GM12864 (cell line): ENCODE measurements at places on chromosomes 2 and 18.

DNA sequence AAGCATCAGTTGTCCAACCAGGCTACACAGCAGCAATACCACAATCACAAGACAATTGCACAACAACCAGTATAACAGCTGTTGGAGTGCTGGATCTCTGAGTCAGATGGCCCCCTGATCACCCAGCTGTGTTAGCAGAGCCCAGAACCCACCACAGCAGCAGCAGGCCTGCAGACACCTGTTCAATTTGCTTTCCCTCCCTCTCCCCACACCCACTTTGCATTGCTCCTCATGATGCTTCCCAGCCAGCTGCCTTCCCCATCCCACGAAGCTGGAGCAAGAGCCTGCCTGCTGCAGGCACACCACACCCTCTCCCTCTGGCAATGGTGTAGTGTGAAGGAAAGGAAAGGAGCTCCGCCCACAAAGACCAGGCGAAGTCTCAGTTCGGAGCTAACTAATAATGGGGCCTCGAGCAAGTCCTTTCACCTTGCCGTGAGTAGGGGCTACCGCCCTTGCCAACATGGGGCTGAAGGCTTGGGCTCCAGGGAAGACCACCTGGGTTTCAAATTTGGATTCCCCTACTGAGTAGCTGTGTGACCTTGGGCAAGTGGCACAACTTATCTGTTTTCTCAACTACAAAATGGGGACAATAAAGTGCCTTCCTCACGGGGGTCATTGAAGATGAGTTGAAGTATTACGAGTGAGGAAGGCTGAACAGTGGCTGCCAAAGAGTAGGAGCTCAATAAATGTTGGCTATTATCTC, 19.4 kb upstream of the ZBTB7C start:
- DNase-seq = no peak

GRCh38 chr18:69953191-69953590, 5.5 kb upstream of the CD226 start:
- no peak for DNase-seq

GRCh38 chr18:63063171-63063570, 256.4 kb downstream of the BCL2 start:
- no peak for DNase-seq

DNA sequence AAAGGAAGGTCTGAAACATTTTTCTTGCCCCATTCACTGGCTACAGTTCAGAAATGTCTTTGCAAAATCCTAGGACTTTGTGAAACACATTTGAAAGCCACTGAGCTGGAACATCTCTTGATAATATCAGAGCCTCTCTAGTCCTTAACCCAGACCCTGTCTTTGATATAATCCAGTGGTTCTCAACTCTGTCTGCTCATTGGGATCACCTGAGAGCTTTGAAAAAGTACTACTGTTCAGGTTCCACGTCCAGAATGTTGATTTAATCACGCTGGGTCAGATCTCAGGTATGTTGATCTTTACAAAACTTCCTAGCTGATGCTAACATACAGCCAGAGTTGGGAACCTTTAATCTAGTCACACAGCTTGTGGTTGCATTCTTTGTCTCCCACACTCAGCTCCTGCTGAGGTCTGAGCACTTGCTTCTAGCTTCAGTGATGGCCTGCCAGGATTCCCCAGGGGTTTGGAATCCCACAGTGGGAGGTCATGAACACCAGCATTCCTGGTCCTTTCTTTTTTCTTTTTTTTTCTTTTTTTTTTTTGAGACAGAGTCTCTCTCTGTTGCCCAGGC, 262.7 kb downstream of the SETBP1 start:
- DNase-seq = no peak

GRCh38 chr18:24987303-24988252, 364.4 kb downstream of the ZNF521 start:
- no peak for DNase-seq

GRCh38 chr2:182822733-182823132, 43.7 kb downstream of the FRZB start:
- no peak for DNase-seq

GRCh38 chr2:241555711-241556110, 2.8 kb upstream of the BOK start:
- no peak for DNase-seq

GRCh38 chr2:218780851-218781690, 876 bp upstream of the CYP27A1 start:
- no peak for DNase-seq

GRCh38 chr2:178119179-178119922, 7.1 kb downstream of the RBM45 start:
- DNase-seq = no peak

DNA sequence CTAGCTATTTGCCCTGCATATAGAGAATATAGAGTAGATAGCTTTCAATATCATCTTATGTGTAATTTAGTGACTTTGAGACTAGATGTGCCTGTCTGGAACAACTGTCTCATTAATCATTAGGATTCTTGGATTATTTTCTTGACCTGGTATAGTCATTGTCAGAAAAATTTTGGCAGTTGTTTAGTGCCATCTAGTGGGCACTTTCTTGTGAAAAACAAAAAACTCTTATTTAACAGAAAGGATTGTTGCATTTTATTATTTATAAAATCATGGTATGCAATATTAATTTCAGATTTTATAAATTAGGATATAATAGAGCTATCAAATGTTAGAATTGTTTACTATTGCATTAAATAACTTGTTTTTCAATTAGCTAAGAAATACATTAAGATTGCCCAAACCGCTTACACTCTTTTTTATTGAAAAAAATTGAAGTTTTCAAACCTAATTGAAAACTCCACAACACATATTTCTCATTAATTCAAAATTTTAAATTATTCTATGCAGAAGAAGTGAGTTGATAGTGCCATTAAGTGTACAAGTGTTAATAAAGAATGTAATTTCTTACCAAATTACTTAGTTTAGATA, 80.3 kb downstream of the DYNAP start:
- no peak for DNase-seq

GRCh38 chr2:154400563-154401290, 297.8 kb upstream of the KCNJ3 start:
- DNase-seq = no peak

GRCh38 chr2:47899915-47900816, 6.1 kb downstream of the FBXO11 start:
- DNase-seq = no peak

- no peak for DNase-seq
These were observed 26.1 kb upstream of the ROCK2 start for GRCh38 chr2:11370377-11371091.

DNA sequence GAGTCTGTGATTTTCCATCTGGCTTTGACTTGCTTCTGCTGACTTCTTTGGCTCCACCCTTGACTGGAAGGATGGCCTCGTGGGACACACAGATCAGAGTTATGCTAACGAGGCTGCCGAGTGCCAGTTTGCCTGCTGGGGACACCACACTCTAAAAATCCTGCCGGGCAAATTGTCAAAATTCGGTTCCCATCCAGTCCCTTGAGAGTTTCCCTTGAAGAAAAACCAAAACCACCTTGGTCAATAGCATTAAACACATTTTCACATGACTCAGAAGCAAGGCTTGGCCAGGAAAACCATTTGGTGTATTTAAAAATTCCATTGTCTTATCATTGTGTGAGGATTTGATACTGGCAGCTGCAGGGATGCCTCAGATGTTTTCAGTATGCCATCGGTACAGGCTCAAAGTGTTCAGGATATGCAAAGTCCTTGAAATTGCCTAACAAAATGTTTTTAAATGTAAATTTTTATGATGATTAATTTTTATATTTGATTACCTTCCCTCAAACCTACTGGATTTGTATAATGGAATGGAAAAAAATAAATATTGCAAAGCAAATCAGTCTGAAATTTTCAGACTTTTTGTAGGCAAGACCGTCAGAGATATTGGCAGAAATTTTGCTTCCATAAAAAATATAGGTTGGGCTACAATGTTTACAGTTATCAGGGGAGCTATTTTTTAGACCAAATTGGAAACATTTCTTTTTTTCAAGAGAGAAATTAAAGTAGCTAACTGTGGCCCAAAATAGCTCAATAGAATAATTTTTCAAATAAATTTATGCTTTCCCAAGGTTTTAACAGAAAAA, 41.6 kb downstream of the KCNE4 start:
- DNase-seq = no peak

- no peak for DNase-seq
These were observed 57.1 kb downstream of the EMX1 start for GRCh38 chr2:72974436-72974754.

- no peak for DNase-seq
These were observed 28.8 kb upstream of the INO80C start for GRCh38 chr18:35526495-35527059.

GRCh38 chr2:68646303-68646702, 2.9 kb downstream of the PROKR1 start:
- no peak for DNase-seq

GRCh38 chr2:2699121-2699505, 368.0 kb upstream of the MYT1L start:
- DNase-seq = no peak

DNA sequence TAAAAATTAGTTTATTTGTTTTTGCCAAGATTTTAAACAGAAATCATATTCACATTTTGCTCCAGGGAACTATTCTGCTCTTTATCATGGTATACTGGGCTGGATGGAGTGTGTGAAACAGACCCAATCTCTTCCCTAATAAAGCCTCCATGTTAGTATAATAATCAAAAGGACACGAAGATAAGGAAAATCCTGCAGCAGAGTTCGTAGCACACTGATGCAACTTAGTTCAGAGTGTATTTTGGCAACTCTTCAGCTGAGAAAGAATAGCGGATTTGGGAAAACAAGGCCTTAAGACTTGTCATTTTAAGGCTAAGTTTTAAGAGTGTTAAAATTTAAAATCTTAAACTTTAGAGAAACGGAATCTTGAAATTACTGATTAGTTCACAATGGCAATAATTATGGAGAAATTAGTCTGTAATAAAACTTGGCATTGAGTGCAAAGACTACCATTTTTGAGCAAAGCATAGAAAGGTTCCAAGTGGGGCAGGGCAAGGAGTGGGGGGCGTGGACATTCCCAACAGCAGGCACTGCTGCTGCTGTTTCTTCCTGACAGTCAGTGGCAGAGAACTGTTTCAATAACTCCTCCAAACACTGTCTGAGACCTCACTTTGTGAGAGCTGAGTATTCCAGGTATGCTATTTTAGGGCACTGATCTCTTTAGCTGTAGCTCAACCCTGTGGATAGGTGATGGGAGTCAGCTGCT, 225.0 kb downstream of the HRH4 start:
- no peak for DNase-seq

GRCh38 chr2:65103013-65103715, 26.7 kb downstream of the RAB1A start:
- no peak for DNase-seq

DNA sequence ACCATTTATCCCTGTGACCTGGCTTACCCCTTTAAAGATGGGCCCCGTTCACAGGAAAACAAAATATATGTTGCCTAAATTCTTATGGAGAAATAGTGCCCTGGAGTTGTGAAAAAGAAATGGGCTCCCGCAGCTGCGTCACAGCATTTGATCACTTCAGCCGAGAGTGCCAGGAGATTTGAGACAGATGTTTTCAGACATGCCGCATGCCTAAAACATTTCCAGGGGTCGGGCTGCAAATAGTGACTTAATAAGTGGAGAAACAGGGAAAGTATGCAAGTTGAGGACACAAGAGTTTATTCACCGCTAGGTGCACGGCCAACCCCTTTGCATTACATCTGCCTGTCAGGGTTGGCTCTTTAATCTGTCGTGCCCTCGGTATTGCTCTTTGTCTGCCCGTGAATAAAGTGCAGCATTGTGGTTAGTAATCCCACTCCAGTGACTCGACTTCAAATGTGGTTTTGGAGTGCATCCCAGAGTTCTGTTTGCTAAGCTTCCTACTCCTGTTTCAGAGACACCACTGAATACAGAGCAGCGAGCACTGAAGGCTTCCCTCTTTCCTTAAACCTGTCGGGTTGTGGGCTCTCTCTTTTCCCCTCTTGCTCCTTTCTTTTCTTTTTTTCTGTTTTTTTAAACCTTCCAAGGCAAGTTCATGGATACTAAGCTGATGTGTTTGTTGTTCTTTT, 187.5 kb downstream of the LTBP1 start:
- DNase-seq = no peak

DNA sequence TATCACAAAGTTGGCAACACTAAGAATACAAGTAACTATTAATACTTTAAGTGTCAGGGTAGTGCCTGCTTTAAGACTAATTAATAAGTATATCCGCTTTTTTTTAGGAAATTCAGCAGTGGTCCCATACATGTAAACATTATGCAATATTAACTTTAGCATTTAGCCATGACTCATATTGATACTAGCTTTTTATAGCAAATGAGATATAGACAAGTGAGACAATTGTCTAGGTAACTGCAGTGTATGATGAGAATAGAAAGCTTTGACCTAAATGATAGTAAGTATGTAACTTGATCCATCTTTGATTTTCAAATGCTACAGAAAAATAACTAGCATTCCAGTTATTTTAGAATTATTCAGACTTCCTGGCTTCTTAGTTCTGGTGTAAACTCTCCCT, 27.4 kb upstream of the VRK2 start:
- no peak for DNase-seq

- DNase-seq = no peak
These were observed 138.2 kb downstream of the RAD51AP2 start for GRCh38 chr2:17380003-17380402.

GRCh38 chr2:28274911-28275685, 117.6 kb upstream of the FOSL2 start:
- peak; percentile 24 for DNase-seq

- no peak for DNase-seq
These were observed 323.4 kb upstream of the RBMS1 start for GRCh38 chr2:160816916-160817499.

DNA sequence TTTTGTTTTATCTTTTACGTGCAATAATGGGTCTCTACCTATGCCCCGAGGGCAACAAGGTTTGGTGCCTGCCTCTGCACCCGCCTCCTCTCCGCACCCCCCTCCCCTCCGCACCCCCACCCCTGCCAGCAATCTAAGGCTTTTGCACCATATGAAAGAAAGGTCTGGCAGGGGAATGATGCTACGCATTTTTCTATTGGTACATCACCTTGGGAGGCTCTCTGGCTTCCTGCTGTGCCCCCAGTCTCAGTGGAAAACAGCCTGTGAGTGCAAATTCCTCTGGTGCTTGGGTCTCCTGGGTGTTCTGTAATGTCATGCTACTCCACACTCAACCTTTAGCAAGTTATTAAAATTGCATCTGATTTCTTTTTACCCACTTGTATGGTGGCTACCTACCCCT, 161.3 kb upstream of the SMAD7 start:
- no peak for DNase-seq

GRCh38 chr2:8115966-8116365, 565.9 kb upstream of the ID2 start:
- DNase-seq = no peak

- DNase-seq = no peak
These were observed 349.8 kb downstream of the TNS1 start for GRCh38 chr2:217652761-217653639.

DNA sequence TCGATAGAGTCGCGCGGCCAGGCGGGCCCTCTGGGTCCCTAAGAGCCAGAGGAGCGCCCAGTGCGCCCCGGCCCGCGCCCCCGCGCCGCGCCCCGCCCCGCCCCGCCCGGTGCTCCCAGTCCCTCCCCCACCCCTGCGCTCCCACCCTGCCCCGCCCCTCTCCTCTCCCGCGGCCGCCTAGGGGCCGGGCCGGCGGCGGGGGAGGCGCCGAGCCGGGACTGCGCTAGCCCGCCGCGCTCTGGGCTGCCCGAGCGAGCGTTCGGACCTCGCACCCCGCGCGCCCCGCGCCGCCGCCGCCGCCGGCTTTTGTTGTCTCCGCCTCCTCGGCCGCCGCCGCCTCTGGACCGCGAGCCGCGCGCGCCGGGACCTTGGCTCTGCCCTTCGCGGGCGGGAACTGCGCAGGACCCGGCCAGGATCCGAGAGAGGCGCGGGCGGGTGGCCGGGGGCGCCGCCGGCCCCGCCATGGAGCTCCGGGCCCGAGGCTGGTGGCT, at the start of gene GPC1:
Gene GPC1 (plus strand): TSS at position 207 of the 491 bp plus-strand sequence. CDS start 256 bp downstream, at position 463.
- no peak for DNase-seq

GRCh38 chr18:61851940-61852451, 40.8 kb downstream of the RNF152 start:
- no peak for DNase-seq
